Activated naive CD8-positive, alpha-beta T cell treated with anti-CD3 and anti-CD28 coated beads, Interleukin-2, amount 10 ng/mL, durations not matched to agents 7 days and 5 days (primary cell): ENCODE measurements at places on chromosomes 7 and 10.

GRCh38 chr10:77253147-77253545, 384.5 kb downstream of the KCNMA1 start:
- peaks cover 2% of the 10 kb centered on the region for H3K27me3 ChIP-seq
- no peak for DNase-seq
- H3K4me1 ChIP-seq = peaks cover 2% of the 10 kb centered on the region
- no peaks in the 10 kb centered on the region for H3K36me3 ChIP-seq
- no peak overlapping the region for H3K27ac ChIP-seq

- H3K27ac ChIP-seq = no peak overlapping the region
- peaks cover 12% of the 10 kb centered on the region for H3K4me1 ChIP-seq
- H3K27me3 ChIP-seq = no peaks in the 10 kb centered on the region
- DNase-seq = no peak
These were observed 72.5 kb downstream of the CCDC6 start for GRCh38 chr10:59833810-59834209.

DNA sequence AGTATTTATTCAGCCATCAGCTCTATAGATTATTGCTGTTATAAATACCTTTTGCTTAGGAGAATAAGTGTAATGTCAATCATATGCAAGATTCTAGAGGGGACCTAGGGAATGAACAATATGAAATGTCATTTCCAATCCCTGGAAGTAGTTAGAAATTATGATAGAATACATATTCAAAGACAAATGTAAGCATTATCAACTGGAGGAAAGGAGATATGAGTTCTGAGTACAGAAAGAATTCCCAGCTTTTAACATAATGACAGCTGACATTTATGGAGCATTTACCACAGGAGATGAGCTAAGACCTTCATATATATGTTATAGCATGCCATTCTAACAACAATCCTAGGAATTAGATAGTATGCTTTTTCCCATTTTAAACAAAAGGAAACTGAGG, 86.2 kb downstream of the FAM13C start:
- H3K36me3 ChIP-seq = no peaks in the 10 kb centered on the region
- no peak overlapping the region for H3K4me3 ChIP-seq
- no peaks in the 10 kb centered on the region for H3K4me1 ChIP-seq
- no peak overlapping the region for H3K27ac ChIP-seq

DNA sequence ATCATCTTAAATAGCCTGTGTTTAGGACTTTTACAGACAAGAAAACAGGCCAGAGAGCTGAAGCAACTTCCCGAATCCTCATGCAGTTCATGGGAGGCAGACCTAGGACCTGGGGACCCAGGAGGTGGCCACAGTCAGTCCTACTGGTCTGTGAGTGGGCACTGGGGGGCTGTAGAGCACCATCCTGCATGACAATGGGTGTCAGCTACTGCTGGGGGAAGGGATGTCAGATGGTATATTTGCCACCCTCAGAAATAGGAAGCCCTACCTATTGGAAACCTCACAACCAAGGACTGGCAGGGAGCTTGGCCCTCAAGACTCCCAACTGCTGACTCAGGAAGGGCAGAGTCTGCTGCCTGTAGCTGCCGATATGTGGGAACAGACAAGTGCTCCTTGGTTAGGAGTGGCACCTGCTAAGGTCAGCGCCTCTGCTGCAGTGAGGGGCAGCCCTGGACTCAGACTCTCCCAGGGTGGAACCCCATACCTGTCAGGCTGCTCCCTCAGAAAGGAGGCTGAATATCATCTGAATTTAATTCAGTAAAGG, 29.7 kb downstream of the OGDH start:
- peaks cover 78% of the 10 kb centered on the region for H3K4me1 ChIP-seq
- H3K36me3 ChIP-seq = peaks cover 23% of the 10 kb centered on the region
- DNase-seq = no peak
- no peak overlapping the region for H3K4me3 ChIP-seq
- no peaks in the 10 kb centered on the region for H3K27me3 ChIP-seq

DNA sequence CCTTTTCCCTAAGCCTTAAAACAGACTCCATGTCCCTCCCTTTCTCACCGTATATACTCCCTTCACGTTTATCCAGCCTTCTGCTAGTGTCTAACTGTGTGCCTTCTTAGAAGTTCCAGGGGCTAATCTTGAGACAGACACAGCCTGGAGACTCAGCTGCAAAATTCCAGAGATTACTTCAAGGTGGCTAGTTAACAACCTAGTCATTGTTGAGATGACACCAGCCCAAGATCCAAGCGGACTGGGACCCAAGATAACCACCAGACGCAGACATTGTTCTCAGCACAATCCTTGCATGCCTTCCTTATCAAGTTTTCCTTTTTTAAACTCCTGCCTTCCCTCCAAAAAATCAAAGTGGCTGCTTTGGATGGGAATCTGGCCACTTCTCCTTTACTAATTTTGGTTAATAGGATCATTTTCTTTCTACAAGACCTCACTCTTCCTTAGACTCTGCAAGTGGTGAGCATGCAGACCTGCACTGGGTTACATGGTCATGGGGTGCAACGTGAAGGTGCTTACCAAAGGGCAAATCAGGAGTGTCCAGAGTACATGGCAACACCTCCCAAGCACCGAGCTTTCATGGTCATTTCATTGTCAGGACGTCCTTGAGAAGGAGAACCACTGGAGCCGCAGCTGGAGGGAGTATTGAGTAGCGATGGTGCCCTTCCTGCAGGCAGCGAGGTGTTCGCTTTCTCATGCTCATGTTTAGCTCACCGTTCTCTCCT, 69.7 kb downstream of the ANLN start:
- H3K4me3 ChIP-seq = no peak overlapping the region
- no peak overlapping the region for H3K27ac ChIP-seq
- peaks cover 6% of the 10 kb centered on the region for H3K36me3 ChIP-seq

DNA sequence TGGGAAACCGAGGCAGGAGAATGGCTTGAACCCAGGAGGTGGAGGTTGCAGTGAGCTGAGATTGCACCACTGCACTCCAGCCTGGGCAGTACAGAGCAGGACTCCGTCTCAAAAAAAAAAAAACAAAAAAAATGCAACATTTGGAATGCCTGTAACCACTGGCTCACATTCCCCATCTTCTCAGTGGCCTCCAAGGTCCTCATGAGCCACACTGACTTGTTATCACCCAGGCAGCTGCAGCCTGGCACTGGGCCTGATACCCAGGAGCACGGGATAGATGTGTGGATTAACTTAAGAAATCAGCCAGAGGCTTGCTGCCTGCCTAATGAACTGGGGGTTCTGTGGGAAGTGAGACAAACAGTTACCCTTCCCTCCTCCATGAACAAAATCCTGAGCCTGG, 23.0 kb downstream of the JCAD start:
- H3K27me3 ChIP-seq = peaks cover 65% of the 10 kb centered on the region
- H3K4me3 ChIP-seq = no peak overlapping the region
- no peak for DNase-seq
- no peaks in the 10 kb centered on the region for H3K36me3 ChIP-seq
- H3K27ac ChIP-seq = no peak overlapping the region

- no peaks in the 10 kb centered on the region for H3K4me1 ChIP-seq
- no peak overlapping the region for H3K27ac ChIP-seq
- DNase-seq = no peak
- H3K27me3 ChIP-seq = peaks cover 21% of the 10 kb centered on the region
These were observed 63.0 kb downstream of the DENND2A start for GRCh38 chr7:140577651-140578050.

- peaks cover 4% of the 10 kb centered on the region for H3K27me3 ChIP-seq
- no peak overlapping the region for H3K27ac ChIP-seq
- H3K4me3 ChIP-seq = no peak overlapping the region
- no peaks in the 10 kb centered on the region for H3K36me3 ChIP-seq
- DNase-seq = no peak
These were observed 111.0 kb upstream of the JAZF1 start for GRCh38 chr7:28291559-28291958.

- peaks cover 1% of the 10 kb centered on the region for H3K36me3 ChIP-seq
- DNase-seq = no peak
- H3K4me3 ChIP-seq = peak overlapping the region; percentile 22
- peaks cover 30% of the 10 kb centered on the region for H3K4me1 ChIP-seq
- peak overlapping the region; percentile 24 for H3K27ac ChIP-seq
- peaks cover 14% of the 10 kb centered on the region for H3K27me3 ChIP-seq
These were observed 29.8 kb downstream of the GSDME start for GRCh38 chr7:24727154-24728120.

DNA sequence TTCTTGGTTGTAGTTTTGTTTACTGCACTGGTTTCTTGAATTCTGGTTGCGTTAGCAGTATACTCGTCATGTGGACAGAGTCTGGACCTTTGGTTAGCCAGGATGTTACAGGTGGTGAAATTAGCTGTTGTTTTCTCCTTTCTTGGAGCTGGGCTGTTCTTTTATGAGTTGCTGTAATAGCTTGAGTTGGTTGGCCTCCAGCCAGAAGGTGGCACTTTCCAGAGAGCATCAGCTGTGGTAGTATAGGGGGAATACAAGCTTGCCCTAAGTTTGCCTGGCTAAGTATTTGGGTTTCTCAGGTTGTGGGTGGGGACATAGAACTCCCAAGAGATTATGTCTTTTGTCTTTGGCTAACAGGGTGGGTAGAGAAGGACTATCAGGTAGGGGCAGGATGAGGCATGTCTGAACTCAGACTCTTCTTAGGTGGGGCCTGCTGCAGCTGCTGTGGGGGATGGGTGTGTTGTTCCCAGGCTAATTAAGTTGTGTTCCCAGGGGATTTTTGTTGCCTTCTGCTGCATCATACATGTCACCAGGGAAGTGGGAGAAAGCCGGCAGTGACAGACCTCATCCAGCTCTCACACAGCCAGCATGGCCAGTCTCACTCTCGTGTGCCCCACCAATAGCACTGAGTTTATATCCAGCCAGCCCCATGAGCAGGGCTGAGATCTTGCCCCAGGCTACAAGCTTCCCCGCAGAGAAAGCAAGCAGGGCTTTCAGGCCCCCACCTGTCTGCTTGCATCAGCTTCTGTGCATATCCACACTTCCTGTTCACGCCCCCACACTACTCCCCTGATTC, 246.7 kb upstream of the TPK1 start:
- H3K36me3 ChIP-seq = no peaks in the 10 kb centered on the region
- peaks cover 9% of the 10 kb centered on the region for H3K27me3 ChIP-seq
- no peak overlapping the region for H3K4me3 ChIP-seq
- no peaks in the 10 kb centered on the region for H3K4me1 ChIP-seq
- no peak overlapping the region for H3K27ac ChIP-seq
- DNase-seq = no peak

- H3K27me3 ChIP-seq = no peaks in the 10 kb centered on the region
- H3K4me1 ChIP-seq = no peaks in the 10 kb centered on the region
- no peak for DNase-seq
- H3K27ac ChIP-seq = no peak overlapping the region
- H3K4me3 ChIP-seq = no peak overlapping the region
These were observed 126.6 kb upstream of the ABCB5 start for GRCh38 chr7:20488850-20489249.

DNA sequence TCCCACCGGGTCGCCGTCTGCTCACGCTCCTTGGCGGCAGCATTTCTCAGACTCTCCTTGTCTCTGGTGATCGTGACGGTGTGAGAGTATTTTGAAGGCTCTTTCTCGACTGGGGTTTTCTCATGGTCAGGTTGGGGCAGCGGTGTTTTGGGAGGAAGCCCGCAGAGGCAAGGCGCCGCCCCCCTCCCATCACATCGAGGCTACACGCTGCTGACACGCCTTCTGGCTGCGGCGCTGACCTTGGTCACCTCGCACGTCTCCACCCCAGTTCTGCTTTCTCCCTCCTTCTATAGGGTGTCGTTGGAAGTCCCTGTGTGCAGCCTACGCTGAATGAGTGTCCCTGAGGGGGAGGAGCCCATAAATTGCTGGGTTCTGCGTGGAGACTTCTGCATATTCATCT, 55.2 kb downstream of the GLRX3 start:
- H3K27ac ChIP-seq = no peak overlapping the region
- no peaks in the 10 kb centered on the region for H3K36me3 ChIP-seq
- H3K4me3 ChIP-seq = no peak overlapping the region
- no peak for DNase-seq
- H3K4me1 ChIP-seq = no peaks in the 10 kb centered on the region

DNA sequence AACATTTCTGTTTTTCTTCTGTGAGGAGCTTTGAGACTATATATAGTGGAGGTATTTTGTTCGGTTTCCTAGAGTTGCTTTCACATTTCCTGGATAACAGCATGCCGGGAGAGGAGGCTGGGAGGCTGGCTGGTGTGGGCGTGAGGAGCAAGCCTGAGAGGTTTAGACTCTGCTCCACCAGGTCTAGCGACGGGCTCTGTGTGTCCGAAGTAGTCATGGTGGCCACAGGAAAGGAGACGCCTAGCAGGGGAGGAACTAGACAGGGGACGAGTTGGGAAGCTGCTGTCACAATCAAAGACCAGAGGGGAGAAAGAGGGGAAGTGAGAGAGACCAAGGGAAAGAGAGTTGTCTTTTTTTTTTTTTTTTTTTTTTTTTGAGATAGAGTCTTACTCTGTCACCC, 19.6 kb downstream of the PTPRE start:
- H3K36me3 ChIP-seq = no peaks in the 10 kb centered on the region
- no peak for DNase-seq

GRCh38 chr10:127649642-127650041, 87.3 kb upstream of the FOXI2 start:
- H3K27ac ChIP-seq = no peak overlapping the region
- DNase-seq = no peak
- no peaks in the 10 kb centered on the region for H3K36me3 ChIP-seq
- H3K4me1 ChIP-seq = no peaks in the 10 kb centered on the region
- H3K4me3 ChIP-seq = no peak overlapping the region
- no peaks in the 10 kb centered on the region for H3K27me3 ChIP-seq

DNA sequence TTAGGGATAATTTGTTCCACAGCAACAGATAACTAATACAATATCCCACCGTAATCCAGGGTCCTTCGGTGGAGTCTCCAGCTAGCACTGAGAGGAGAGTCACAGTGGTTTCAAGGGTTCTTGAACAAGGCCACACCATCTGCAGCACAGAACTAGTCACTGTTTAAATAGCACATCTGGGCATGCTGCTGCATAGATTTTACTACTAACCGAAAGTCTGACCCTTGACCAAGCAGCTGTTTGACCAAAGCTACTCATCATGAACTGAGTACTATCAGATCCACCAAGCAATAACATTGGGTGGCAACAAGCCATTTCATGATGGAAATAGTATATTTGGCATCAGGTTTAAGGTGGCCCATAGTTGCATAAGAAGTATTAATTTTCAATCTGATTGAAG, 53.2 kb downstream of the ANKMY2 start:
- no peak overlapping the region for H3K4me3 ChIP-seq
- no peak for DNase-seq
- H3K36me3 ChIP-seq = peaks cover 3% of the 10 kb centered on the region
- H3K27me3 ChIP-seq = peaks cover 2% of the 10 kb centered on the region

GRCh38 chr7:93147363-93147762, 822 bp downstream of the SAMD9L start:
- peak overlapping the region; percentile 97 for H3K4me3 ChIP-seq
- peak; percentile 32 for DNase-seq
- peak overlapping the region; percentile 93 for H3K27ac ChIP-seq
- peaks cover 41% of the 10 kb centered on the region for H3K4me1 ChIP-seq

GRCh38 chr10:30510184-30510931, 76.4 kb downstream of the MAP3K8 start:
- H3K4me3 ChIP-seq = no peak overlapping the region
- H3K27ac ChIP-seq = no peak overlapping the region
- H3K4me1 ChIP-seq = peaks cover 27% of the 10 kb centered on the region
- H3K36me3 ChIP-seq = no peaks in the 10 kb centered on the region
- H3K27me3 ChIP-seq = no peaks in the 10 kb centered on the region

GRCh38 chr10:9992661-9993060, 1025.0 kb upstream of the CELF2 start:
- H3K27ac ChIP-seq = no peak overlapping the region
- H3K27me3 ChIP-seq = no peaks in the 10 kb centered on the region
- no peak overlapping the region for H3K4me3 ChIP-seq
- H3K36me3 ChIP-seq = no peaks in the 10 kb centered on the region

- H3K4me1 ChIP-seq = no peaks in the 10 kb centered on the region
- no peak overlapping the region for H3K27ac ChIP-seq
These were observed 48.1 kb downstream of the CD36 start for GRCh38 chr7:80686576-80686975.

- peaks cover 19% of the 10 kb centered on the region for H3K27me3 ChIP-seq
- H3K36me3 ChIP-seq = no peaks in the 10 kb centered on the region
- H3K4me1 ChIP-seq = no peaks in the 10 kb centered on the region
- no peak overlapping the region for H3K27ac ChIP-seq
- DNase-seq = no peak
- H3K4me3 ChIP-seq = no peak overlapping the region
These were observed 10.9 kb upstream of the KCNMA1 start for GRCh38 chr10:77648472-77648871.
